GM20000 (cell line): ENCODE measurements at places on chromosomes 13 and 19.

- peak; percentile 18 for DNase-seq
Observed at GRCh38 chr13:75395066-75395465, 86.9 kb downstream of the TBC1D4 start.

GRCh38 chr13:100125946-100126345, 37.1 kb downstream of the PCCA start:
- DNase-seq = no peak

GRCh38 chr13:113220877-113221276, 11.5 kb downstream of the CUL4A start:
- no peak for DNase-seq

DNA sequence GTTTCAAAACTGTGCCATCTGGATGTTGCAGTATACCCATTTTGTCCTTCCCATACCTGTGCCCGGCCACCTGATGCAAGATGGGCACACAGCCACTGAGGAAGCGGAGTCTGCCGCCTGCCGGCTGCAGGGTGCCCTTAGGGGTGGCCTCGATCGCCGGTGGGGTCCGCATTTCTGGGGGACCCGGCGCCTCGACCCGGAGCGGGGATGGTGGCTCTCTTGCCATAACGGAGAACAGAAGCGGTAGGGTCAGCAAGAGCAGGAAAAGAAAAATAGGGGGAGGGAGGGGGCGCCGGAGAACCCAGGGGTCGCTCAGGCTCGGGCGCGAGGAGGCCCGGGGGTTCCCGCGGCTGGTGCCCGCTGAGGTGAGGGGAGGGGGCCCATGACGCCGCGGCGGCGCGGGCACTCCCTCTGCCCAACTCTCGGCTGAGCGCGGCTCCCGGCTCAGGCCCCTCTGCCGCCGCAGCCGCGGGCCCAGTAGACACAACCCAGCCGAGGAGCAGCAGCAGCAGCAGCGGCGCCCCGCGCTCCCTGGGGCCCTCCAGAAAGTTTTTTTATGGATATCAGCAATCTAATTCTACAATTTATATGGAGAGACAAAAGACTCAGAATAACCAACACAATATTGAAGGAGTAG, 13.8 kb upstream of the CYP4F2 start:
- DNase-seq = no peak

- DNase-seq = no peak
Observed at GRCh38 chr19:52227980-52228379, 38.1 kb downstream of the PPP2R1A start.

- DNase-seq = no peak
Observed at GRCh38 chr13:28542804-28543203, 47.9 kb upstream of the FLT1 start.

DNA sequence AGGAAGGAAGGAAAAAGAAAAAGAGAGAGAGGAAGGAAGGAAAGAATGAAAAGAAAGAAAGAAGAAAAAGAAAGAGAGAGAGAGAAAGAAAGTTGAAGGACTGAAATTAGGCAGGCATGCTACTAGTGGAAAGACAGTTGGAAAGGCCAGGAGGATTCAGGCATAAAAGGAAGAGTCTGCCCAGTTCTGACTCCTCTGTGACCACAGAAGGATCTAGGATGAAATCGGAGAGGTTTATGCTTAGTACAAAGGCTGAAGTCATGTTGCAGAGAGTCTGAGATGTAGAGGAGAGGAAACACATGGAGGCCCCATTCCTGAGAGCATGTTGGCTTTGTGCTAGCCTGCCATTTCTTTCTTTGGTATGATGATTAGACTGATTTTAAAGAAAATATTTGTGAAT, 246.5 kb upstream of the ARGLU1 start:
- no peak for DNase-seq

DNA sequence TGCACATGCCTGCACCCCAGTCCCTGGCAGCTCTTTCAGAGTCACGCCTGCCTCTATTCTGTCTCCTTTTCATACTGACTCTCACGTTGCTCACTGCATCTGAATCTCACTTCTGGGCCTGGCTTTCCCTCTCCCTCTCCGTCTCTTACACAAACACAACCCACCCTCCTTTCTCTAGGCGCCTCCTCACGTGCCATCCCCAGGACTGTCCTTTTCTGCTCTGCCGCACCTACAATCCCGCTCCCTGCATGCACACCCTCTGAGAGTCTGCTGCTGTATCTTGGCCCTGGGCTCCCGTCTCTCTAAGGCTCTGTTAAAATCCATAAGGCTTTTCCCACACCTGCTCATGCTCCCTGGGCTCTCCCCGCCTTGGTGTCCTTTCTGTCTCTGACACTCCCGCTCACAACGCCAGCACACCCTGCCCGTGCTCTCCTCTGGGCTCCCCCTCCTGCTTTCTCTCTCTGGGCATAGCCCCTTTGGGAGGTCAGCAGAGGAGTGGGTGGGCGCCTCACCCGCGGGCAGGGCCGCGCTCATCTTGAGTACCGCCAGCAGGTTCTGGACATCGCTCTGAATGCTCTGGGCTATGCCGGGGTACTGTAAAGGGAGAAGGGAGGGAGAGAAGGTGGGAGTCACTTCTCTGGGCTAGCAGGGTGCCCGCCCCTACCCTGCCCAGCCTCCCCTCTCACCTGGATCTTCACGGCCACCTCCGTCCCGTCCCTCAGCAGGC, 12.7 kb upstream of the NUMBL start:
- DNase-seq = no peak

DNA sequence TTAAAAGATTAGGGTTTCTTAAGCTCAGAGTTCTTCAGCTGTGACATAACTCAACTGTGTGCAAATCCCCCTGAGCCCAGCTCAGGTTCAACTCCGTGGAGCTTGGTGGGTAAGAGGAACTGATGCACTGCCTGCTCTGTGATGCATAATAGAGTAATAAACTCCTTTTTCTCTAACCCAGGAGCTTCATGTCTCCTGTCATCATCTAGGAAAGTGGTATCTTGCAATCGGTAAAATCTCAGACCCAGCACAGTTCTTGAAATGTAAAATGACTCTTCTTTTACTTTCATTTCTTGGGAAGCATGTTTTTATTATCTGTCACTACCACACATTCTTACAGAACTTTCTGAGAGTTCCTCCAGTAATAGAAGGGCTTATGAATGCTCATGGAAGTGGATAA, 123.8 kb upstream of the PCDH9 start:
- DNase-seq = no peak

GRCh38 chr19:18419195-18419698, at the start of gene SSBP4:
Gene SSBP4 (plus strand): TSS chr19:18419398. CDS start chr19:18419649, 251 bp downstream.
- peak; percentile 97 for DNase-seq

DNA sequence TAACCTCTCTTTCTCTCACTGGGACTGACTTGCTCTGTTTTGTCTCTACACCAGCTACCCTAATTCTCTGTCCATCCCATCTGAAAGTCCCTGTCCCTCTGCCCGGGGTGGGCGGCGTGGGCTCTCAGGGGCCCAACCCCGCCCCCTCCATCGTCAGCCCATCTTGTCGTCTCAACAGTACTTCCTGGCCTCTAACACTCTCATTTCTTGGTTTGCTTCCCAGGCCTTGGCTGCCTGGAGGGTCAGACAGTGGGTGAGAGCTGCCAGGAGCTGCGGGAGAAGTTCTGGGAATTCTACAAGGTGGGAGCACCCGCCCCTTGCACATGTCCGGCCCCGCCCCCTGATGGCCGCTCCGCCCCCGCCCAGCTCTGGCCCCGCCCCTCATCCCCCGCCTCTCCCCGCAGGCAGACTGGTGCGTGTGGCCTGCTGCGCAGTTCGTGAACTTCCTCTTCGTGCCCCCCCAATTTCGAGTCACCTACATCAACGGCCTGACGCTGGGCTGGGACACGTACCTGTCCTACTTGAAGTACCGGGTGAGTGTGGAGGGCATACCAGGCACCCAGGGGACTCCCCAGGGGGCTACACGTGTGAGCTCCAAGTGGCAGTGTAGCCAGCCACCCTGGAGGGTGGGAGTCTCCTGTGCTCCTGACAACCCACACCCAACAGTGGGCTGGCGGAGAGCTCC, 1.7 kb downstream of the MPV17L2 start:
- DNase-seq = no peak

- no peak for DNase-seq
Observed at GRCh38 chr13:30736461-30737320, 1.3 kb downstream of the ALOX5AP start.

GRCh38 chr13:43861863-43862262, 17.7 kb downstream of the CCDC122 start:
- no peak for DNase-seq

DNA sequence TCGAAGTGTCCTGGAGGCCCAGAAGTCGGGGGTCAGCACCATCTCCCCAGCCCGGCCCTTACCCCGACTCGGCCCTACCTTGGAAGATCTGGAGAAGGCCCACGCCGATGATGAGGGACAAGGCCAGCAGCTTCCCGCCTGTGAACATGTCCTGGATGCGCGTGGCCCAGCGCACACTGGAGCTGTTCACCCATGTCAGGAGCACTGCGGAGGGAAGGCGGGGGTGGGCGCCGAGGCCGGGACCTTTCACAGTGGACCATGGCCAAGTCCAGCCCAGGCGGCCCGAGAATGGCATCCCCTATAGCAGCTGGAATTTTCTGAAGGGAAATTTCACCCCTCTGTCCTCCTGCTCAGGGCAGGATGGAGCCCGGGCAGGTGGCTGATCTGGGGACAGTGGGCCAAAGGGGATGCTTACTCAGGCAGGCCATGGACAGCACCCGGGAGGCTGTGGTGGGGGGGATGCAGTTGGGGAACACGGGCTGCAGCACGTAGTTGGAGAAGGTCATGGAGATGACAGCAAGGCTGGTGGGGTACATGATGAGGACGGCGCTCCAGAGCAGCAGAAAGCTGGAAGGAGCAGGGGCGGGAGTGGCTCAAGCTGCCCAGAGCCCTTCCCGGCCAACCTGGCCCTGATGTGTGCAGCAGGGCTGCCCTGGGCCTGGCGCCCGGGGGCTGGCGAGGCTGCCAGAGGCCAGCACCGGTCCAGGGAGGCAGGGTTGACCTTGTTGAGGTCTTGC, 13.0 kb downstream of the SLC7A10 start:
- no peak for DNase-seq

DNA sequence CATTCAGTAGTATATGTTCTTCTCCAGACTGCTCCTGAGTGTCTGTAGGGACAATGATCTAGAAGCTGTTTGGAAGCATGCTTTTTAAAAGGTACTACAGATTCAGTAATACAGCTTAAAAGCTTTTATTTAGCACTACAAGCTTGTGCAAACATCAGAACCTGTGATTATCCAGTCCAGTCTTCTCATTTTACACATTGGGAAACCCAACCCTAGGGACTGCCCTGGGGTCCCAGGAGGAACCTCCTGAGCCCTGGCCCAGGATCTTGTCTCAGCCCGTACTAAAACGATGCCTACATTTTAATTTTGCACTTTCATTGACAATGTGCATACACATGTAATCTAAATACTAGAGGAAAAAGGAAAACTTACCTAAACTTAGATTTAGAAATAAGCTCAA, 12.5 kb downstream of the DOCK9 start:
- no peak for DNase-seq

DNA sequence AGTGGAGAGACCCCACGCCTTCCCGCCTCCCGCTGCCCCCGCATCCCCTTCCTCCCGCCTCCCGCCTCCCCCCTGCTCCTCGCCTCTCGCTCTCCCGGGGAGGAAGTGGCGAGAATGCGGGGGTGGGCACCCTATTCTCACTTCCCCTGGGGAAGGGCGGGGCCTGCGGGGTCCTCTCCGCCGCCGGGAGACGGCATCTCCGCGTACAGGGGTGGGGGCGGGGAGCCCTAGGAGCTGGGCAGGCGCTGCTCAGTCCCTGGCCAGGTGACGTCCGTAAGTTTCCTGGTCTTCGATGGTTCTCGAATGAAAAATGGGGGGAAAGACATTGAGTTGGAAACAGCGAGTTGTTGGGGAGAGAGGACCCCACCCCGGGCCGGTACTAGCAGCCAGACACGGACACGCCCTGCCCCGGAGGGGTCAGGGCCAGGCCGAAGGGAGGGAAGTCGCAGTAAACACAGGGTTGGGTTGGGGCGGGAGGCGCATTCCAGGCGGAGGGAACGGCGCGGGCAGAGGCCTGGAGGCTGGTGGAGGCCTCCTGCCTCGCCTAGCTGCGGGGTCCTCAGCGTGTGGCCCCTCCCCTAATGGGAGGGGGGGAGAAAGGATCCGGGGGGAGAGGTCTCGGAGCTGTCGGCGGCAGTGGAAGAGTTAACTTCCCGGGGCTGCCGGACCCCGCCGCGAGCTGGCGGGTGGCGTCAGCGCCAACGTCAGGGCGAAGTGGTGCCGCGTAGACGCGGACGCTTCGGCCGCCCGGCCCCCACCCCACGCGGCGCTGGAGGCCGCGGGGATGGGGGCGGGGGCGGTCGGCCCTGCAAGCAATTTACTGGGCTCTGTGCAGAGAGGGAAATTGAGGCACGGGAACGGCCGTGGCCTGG, 10.4 kb upstream of the JUND start:
- peak; percentile 95 for DNase-seq

DNA sequence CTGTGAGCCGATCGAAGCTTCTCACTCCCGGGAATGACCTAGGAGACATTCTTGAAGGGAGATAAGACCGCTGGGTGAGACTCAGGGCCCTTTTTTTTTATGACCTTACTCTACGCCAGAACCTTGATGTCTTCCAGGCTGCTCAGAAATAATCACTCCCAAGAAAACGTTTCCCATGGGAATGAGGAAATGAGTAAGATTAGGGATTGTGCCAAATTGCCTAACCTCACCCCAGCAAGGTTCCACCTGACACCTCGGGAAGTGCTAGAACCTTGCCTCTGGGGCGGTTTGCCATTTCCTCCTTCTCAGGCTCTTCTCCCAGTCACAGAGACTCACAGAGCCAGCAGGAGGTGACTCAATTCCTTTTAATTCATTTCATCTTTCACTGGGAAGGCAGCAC, 2.3 kb downstream of the SLC46A3 start:
- no peak for DNase-seq

GRCh38 chr19:40232479-40232878, 6.0 kb upstream of the CCNP start:
- DNase-seq = no peak

GRCh38 chr13:26880735-26881134, 120.1 kb upstream of the GPR12 start:
- DNase-seq = no peak

GRCh38 chr19:31378404-31378803, 29.2 kb upstream of the TSHZ3 start:
- no peak for DNase-seq

GRCh38 chr19:32012886-32013631, 332.4 kb upstream of the ZNF507 start:
- DNase-seq = no peak

GRCh38 chr13:95343944-95344343, 42.7 kb upstream of the ABCC4 start:
- no peak for DNase-seq

GRCh38 chr19:4431808-4432674, 25.6 kb downstream of the UBXN6 start:
- DNase-seq = peak; percentile 64

GRCh38 chr19:8034178-8034525, 18.4 kb upstream of the CCL25 start:
- DNase-seq = no peak
